ENCODE measurements at places on chromosomes 5 and 9. TPM values are rescaled to one million over a fixed set of nuclear protein-coding genes. Genes with fewer than 3 reads are reported as not detected.

GRCh38 chr5:130601-131131 lies 38.7 kb downstream of the PLEKHG4B start:
- no peak for DNase-seq

DNA sequence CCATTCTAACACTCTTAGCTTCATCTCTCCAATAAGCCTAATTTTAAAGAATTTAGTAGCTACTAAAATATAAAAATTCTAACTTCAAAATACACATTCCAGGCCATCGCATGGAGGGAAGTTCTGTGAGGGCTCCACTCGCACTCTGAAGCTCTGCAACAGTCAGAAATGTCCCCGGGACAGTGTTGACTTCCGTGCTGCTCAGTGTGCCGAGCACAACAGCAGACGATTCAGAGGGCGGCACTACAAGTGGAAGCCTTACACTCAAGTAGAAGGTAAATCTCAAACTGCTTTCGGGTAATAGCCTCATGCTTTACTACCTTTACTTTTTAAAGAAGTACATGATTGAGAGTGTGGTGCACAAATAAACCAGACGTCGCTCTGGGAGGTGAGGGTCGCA lies 94.8 kb downstream of the ADAMTS16 start:
- DNase-seq, result no peak

- DNase-seq, result no peak
These were observed 29.5 kb upstream of the ADRB2 start for GRCh38 chr5:148796936-148797335.

DNA sequence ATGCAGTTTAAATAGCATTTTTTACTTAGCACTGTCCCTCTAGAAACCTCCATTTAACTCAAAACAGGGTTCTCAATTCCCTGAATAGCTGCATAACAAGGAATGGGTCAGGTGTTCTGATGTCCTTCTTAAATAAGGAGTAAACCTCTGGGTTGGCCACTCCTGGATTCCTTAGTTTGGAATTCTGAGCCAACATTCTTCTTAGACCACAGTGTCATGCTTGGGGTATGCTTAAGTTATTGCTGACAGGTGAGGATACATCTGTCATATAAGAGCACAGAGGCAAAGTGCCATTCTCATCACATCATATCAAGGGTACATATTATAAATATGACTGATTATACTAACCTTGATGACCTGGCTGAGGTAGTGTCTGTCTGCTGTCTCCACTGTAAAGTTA lies 179.9 kb upstream of the SEMA6A start:
- no peak for DNase-seq

GRCh38 chr9:81557452-81558090 lies 131.8 kb downstream of the TLE1 start:
- DNase-seq, result peak; percentile 52

INSYN2B gene
- 0.05 TPM for polyA plus RNA-seq

ZNF462 gene
- 8.6 TPM for polyA plus RNA-seq

PTGDS gene
- 21.9 TPM for polyA plus RNA-seq

S1PR3 gene
- 24.6 TPM for polyA plus RNA-seq

Data from forelimb muscle (tissue), 1 donor.